HuH-7.5 (cell line): ENCODE measurements at places on chromosomes 1 and 21.

DNA sequence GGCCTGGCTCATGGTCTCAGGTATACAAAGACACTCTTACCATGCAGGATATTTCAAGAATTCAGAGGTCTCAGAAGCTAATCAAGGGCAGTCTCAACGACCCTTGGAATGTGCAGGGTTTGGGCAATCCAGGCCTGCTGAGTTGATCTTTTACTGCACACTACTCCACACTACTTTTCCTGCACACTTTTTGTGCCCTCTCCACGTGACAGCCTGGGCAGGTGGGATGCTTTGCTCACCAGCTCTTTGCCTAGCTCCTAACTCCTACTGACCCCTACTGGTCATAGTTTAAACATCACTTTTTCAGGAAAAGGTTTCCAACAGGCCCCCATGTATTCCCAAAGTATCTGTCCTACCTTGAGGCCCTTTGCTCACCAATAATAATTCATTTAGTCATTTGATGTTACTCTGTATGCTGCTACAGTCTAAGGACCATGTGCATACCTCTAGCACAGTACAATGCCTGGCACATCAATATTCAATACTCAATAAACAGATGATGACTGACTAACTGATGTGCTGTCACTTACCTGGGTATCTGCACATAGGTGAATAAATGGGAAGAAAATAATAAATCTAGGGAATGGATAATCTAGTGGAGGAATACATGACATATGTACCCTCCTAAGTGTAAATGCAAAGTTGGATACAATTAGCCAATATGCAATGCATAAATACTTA, 9.6 kb downstream of the DUSP23 start:
- DNase-seq: peak; percentile 19

- DNase-seq: no peak
These were observed 116.6 kb downstream of the NTMT2 start for GRCh38 chr1:170262276-170262939.

GRCh38 chr1:66542811-66543767, 9.1 kb downstream of the SGIP1 start:
- no peak for DNase-seq

DNA sequence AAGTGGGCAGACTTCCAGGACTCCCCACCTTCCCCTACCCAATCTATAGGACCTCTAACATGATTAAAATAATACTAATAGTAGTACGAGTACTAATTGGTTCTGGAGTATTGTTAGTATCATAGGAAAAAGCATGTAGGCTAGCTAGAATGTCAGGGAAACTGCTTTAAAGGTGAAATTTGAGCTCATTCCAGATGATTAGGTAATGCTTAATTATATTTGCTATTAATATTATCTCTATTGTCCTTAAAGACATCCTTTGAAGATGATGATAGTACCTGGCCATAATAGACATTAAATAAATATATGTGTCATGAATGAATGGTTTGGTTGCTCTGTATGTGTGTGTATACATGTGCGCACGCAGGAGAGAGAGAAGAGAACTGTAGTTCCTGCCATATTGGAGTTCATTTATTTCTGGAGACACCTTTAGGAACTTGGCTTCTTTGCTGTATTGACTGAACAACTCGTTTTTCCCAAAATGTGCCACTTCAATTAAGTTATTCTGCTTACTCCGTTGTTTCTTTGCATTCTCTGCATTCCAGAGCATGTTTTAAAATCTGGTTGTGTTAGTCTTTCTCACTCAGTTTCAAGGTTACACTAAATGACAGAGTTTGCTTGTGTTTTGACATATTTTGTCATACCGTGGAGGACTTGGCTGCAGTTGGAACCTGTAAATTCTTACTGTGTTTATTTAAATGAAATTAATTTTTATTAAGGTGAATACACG, 117.1 kb downstream of the OSBPL9 start:
- no peak for DNase-seq

- DNase-seq: no peak
These were observed 66.5 kb downstream of the AGPAT3 start for GRCh38 chr21:43931489-43931888.

- DNase-seq: no peak
These were observed 978 bp downstream of the SLC39A1 start for GRCh38 chr1:153962088-153963029.

- DNase-seq: no peak
These were observed 14.7 kb downstream of the TIE1 start for GRCh38 chr1:43315481-43315880.

DNA sequence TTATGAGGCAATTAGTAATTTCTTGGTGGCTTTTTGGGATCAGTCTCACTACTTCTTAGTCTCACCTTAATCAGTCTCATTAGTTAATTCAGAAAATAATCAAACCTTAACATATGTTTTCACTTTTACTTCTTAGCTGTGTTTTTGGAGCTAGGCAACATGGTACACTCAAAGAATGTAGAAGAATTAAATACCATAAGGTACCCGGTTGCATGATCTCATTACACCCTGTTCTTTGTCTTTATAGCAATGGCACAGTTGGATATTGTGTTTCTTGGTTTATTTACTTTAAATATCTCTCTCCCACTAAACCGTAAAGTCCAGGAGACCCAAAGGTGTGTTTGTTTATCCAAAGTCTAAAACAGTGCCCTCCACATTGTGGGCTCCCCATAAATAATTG, 132.3 kb downstream of the TNFSF18 start:
- DNase-seq: no peak

DNA sequence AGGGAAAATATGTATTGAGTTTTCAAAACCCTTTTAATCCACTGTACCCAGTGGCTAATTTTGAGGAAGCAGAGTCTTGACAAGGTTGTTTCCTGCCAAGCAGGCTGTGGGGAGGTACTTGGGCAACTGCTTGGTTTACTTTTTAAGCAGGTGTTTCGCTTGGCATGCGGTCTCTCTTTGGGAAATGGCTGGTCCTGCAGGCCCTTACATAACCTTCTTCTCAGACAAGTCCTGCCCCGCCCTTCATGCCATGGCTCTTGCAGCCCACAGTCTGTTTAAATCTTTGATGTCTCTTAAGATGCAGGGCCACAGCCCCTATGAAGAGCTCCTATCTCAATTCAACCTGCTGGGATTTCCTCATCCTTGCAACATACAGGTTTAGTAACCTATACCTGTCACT, 36.0 kb upstream of the ABCD3 start:
- no peak for DNase-seq

DNA sequence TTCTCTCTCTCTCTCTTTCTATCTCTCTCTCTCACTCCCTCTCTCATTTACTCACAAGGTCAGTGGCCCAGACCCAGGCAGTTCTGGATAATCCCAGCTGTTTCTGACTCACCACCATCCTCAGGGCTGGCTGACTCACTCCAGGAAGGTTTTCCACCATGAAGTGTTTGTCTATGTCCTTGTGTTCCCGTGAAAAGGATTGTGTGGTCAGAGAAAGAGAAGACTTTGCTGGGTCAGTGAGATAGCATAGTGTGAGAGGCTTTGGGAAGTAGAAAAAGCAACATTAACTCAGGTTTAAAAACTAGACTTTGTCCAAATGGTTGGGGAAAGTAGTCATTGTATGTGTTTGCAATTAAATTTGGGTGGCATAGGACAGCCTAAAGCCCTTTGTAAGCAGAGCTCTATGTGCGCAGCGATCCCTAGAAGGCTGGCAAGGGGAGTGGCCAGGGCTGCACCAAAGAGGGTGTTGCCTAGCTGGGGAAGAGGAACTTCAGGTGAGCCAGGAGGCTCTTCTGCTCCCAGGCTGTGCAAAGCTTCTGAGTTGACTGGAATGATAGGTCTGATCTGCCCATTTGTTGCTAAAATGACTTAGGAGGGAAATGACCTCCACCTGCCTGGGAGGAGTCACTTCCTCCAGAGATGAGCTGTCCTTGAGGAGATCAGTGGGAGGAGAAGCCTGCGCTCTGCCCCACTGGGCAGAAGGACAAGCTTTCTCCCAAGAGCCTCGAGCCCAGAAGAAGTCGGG, 4.9 kb upstream of the CAPN2 start:
- DNase-seq: no peak

DNA sequence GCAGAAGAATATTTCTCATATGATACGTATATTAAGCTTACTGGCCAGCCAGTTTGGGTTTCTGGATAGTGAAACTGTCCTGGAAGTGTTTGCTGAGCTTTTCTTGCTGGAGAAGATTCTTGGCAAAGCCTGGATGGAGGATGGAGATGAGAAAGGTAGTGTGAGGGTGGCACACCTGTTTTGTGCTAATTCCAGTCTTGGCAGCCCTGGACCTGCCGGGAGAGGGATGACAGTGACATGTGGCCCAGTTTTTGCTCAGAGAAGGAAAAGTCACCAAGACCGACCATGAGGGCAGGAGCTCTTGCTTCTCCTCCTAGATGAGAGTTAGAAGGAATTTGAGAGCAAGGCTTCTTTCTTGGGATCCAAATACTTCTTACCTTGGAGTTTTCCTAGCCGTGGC, 34.1 kb downstream of the DOP1B start:
- no peak for DNase-seq
